ENCODE measurements at places on chromosomes 7 and 10.

DNA sequence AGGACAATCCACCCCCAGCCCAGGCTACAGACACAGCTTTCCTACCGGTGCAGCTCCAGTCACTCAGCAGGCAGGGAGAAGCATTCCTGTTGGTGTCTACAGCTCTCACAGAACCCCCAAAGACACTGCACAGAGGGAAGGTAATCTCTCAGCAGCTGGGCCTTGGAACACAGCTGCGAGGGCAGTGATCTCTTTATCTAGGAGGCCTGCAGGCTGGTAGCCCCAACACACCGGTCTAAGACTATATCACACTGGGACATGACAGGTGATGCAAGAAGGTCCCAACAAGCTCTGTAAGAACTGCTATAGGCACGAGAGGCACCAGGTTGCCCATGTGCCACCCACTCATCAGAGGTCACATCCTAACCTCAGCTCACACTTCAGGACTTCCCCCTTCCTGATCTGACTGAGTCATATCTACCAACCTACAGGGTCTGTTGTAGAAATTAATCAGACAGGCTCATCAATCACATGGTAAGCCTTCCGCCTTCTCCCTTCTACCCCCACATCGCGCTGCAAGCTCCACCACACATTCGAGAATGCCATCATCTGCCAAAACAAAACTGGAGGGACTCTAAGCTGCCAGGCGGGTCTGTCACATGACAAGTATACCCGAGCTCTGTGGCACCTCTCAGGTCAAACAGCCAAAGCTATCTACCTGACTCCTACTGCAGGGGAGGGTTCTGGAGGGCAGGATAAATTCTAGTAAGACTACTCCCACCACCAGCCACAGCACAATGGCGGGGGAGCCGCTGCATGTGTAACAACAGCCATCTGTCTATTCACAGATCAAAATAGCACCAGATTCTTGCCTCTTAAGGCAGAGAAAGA lies 26.1 kb downstream of the FAM53B start:
- H3K4me3 ChIP-seq = no peak overlapping the region
- H3K27me3 ChIP-seq = no peaks in the 10 kb centered on the region
- H3K4me1 ChIP-seq = peaks cover 10% of the 10 kb centered on the region
- no peak for DNase-seq

- no peak overlapping the region for H3K27ac ChIP-seq
- H3K4me3 ChIP-seq = no peak overlapping the region
- no peaks in the 10 kb centered on the region for H3K4me1 ChIP-seq
- no peak for DNase-seq
- no peaks in the 10 kb centered on the region for H3K36me3 ChIP-seq
These were observed 293.1 kb downstream of the GRM8 start for GRCh38 chr7:126959649-126960048.

DNA sequence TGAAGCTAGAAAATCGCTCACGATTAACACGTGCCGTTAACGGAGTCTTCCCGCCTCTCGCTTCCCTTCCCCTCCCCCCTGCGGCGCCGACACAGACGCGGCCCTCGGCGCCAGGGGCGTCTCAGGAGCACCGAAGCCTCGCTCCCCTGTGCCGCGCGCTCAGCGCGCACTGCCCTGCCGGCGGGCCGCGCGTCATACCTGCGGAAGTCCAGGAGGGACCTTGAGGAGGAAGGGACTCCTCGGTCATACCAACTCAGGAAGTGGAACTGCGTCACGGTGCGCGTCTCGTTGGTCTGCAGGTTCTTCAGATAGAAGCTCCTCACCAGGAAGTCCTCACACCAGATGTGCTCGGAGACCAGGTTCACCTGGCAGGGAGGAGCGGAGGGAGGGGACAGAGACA lies 239.6 kb downstream of the DNAJB6 start:
- no peak overlapping the region for H3K4me3 ChIP-seq
- no peaks in the 10 kb centered on the region for H3K4me1 ChIP-seq
- H3K27me3 ChIP-seq = no peaks in the 10 kb centered on the region
- DNase-seq = no peak

DNA sequence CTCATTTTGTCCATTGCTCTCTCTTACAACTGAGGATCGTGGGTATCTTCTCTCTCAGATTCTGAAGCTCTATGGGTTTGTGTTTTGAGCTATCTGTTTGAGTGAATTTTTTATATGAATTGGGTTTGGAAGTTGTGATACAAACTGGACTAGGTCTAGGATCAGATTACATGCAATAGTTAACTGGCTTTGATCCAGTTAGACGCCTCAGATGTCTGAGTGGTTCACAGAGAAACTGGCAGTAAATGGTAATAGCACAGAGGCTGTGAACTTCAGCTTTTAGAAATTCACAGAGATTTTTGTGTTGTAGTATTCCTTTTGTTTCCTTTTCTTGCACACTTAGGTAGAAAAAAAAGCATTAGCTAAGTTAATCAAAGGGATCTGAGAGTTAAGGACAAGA lies 12.7 kb upstream of the DNMBP start:
- H3K27ac ChIP-seq = no peak overlapping the region
- no peak for DNase-seq
- H3K4me3 ChIP-seq = no peak overlapping the region
- H3K36me3 ChIP-seq = no peaks in the 10 kb centered on the region
- peaks cover 8% of the 10 kb centered on the region for H3K4me1 ChIP-seq
- H3K27me3 ChIP-seq = no peaks in the 10 kb centered on the region

GRCh38 chr10:80171248-80171660 lies 34.1 kb downstream of the ANXA11 start:
- no peak overlapping the region for H3K4me3 ChIP-seq
- peaks cover 8% of the 10 kb centered on the region for H3K4me1 ChIP-seq
- H3K27ac ChIP-seq = no peak overlapping the region
- H3K36me3 ChIP-seq = no peaks in the 10 kb centered on the region
- H3K27me3 ChIP-seq = no peaks in the 10 kb centered on the region
- peak; percentile 33 for DNase-seq

DNA sequence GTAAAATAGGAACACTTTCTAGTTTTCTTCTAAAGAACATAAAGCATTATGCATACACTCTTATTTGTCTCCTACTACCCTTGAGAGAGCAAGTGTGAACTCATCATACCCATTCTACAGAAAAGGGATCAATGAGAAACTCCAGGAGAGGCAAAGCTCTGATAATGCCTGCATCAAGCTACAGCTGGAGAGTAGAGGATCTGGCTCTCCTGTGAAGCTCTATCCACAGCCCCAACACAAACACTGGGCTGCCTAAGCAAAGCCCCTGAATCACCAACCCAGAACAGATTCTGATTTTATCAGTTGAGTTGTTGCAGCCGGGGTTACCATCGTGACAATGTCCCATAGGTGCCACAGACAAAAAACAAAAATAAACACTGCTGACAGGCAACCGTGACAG lies 74.9 kb downstream of the NUDCD3 start:
- no peak overlapping the region for H3K27ac ChIP-seq
- no peak overlapping the region for H3K4me3 ChIP-seq
- no peak for DNase-seq
- no peaks in the 10 kb centered on the region for H3K27me3 ChIP-seq
- no peaks in the 10 kb centered on the region for H3K36me3 ChIP-seq

- H3K4me3 ChIP-seq = no peak overlapping the region
- H3K27me3 ChIP-seq = no peaks in the 10 kb centered on the region
- no peak overlapping the region for H3K27ac ChIP-seq
These were observed 518.0 kb downstream of the XPNPEP1 start for GRCh38 chr10:109405338-109405737.

- H3K27me3 ChIP-seq = no peaks in the 10 kb centered on the region
- no peaks in the 10 kb centered on the region for H3K36me3 ChIP-seq
- no peak overlapping the region for H3K4me3 ChIP-seq
- DNase-seq = no peak
- no peak overlapping the region for H3K27ac ChIP-seq
These were observed 367.8 kb downstream of the PPP1R3A start for GRCh38 chr7:113550966-113551365.

DNA sequence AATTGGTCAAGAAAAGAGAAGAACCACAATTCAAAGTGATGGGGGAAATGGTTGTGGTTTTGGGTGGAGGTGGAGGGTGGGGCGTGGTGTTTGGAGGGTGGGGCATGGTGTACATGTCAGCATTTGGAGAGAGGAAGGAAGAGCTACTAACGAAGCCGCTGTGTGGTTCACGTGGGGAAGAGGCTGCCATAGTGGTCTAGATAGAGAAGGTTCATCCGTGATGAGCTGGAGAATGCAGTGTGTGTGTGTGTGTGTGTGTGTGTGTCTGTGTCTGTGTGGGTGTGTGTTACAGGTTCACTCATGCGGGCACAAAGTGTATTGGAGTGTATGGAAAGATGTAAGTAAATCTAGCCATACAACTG lies 6.1 kb upstream of the VCL start:
- DNase-seq = no peak
- H3K4me1 ChIP-seq = peaks cover 3% of the 10 kb centered on the region
- H3K4me3 ChIP-seq = no peak overlapping the region
- H3K27me3 ChIP-seq = no peaks in the 10 kb centered on the region

- H3K27ac ChIP-seq = no peak overlapping the region
- DNase-seq = no peak
- H3K27me3 ChIP-seq = no peaks in the 10 kb centered on the region
- no peaks in the 10 kb centered on the region for H3K36me3 ChIP-seq
- H3K4me3 ChIP-seq = no peak overlapping the region
These were observed 129.9 kb downstream of the DOCK4 start for GRCh38 chr7:112076324-112076723.

- H3K4me1 ChIP-seq = no peaks in the 10 kb centered on the region
- H3K27me3 ChIP-seq = no peaks in the 10 kb centered on the region
- no peak for DNase-seq
- H3K27ac ChIP-seq = no peak overlapping the region
- H3K4me3 ChIP-seq = no peak overlapping the region
- no peaks in the 10 kb centered on the region for H3K36me3 ChIP-seq
These were observed 154.8 kb upstream of the TMEM196 start for GRCh38 chr7:19928247-19928646.

All from GM23338 (cell line).